ENCODE measurements at places on chromosomes 1 and 21.

DNA sequence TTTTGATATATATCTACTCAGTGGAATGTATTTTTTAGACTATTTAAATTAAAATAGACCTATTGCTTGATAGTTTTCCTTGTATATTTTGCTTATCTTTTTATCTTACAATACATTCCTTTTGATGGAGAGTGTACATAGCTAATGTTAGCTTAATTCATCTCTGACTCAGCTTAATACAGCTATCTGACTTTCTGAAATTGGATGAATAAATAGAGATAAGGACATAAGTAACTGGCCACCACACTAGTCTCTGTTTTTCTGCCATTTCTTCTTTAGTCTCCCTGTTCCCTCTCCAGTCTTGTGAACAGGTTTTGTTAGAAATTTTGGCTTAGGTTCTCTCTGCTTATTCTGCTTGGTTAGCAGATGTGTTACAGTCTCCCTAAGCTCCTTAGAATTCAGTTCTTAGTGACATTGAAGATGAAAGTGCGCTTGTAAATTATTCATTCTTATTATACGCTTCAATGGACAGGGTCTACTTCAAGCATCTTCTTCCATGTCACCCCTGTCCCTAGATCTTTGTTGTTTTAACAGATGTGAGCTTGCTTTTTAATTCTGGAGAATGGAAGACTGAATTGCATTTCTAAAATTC lies 59.6 kb downstream of the XPR1 start:
- DNase-seq, result no peak

DNA sequence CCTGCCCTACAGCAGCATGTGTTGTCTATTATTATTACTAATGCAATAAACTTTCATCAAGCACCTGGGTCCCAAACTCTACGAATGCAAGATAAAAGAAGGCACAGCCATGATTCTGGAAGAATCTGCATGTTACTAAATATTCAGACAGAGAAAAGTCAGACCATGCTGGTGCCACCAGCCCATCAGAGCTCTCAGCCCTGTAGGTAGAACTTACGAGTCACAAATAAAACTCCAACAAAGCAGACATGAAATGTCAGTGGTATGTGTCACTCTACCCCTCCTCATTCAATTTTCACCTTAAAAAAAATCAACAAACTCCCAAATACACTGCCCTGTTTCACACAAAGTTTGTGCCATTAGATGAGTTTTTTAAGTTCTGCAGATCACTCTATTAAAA lies 62.4 kb upstream of the TIAM1 start:
- no peak for DNase-seq

GRCh38 chr1:1540818-1541628 lies 599 bp upstream of the TMEM240 start:
- DNase-seq, result no peak

GRCh38 chr21:33265664-33266049 lies 510 bp upstream of the IL10RB start:
- peak; percentile 70 for DNase-seq

DNA sequence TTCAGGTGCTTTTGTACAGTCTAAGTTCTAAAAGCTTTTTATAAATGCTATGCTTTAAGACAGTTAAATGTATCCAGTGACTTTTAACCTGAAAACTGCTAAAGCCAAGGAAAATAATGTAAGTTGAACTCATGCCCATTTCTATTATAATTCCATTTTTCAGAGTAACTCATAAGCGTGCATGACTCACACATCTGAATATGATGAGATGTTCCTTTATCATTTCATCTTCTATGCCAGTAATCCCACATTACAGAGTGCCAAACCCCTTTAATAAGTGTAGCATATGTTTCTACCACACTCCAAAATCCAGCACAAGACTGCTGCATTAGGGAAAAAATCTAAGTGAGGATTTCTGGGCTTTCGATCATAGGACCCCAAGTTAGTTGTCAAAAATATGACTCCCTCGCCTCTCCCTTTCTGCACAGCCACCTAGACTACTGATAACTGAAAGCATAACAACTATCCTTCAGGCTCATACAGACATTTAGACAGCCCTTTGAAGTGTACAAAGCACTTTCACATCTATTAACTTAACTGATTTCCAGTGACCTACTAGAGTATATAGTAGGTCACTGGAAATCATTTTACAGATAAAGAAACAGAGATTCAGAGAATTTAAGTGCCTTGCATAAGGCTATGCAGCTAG lies 45.3 kb downstream of the JAK1 start:
- DNase-seq, result no peak

DNA sequence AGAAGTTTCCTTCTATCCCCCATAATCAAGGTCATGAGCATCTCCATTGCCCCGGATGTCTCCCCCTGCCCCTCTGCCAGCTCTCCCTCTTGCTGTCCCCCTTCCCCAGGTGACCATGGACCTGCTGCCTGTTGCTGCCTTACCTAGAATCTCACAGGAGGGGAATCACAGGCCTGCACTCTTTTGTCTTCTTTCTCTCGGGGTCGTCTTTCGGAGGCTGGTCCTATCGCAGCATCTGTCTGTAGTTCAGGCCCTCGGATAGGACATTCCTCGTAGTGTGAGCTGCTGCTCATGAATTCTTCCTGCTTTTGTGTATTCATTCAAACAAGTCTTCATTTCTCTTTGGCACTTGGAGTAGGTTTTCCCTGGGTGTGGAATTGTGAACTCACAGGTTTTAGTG lies 39.9 kb upstream of the ACTRT2 start:
- DNase-seq, result no peak

- no peak for DNase-seq
These were observed 44.3 kb upstream of the ADARB1 start for GRCh38 chr21:45029948-45030681.

DNA sequence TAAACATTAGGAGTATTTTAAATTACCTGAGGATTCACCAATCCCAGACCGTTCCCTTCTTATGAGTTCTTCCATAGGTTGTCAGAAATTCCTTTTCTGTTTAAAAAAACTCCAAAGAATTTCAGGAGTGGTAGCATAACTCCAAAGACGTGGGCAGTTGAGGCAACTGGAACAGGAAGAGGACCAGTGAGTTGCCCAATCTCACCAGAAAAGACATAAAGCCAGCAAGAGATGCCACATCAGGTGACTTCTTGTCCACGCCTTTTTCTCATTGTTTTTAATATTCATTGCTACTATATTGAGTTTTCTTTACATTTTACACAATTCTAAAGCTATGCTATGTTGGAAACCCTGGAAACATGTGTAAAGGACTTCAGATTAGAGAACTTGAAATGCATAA lies 88.1 kb upstream of the JAK1 start:
- no peak for DNase-seq
